GM03348 (cell line): ENCODE measurements at places on chromosomes 2 and 18.

DNA sequence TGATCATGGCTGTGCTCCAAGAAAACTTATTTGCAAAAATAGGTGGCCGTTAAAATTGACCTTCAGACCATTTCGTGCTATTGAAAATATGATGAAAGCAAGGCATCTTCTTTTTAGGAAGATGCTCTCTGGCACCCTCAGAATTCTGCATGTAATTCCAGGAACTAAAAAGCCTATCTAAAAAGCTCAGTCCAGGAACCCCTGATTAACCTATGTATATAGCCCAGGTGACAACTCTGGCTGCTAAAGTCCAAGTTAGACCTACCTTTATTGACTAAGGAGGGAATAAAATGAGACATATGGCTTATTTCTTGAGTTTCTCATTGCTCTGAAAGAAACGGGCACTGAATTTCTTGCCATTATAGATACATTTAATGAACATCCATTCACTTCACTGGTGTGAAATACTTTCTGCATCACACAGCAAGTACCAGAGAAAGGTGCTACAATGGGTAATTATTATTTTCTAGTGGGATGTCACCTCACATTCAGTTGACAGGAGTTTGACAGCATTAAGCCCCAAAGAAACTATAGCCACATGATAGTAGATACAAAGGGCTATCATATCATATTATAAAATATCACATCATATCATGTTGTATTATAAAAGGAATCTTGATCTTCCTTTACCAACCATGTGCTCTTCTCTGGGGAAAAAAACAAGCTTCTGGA, 83.8 kb downstream of the EPHA4 start:
- no peak for DNase-seq

DNA sequence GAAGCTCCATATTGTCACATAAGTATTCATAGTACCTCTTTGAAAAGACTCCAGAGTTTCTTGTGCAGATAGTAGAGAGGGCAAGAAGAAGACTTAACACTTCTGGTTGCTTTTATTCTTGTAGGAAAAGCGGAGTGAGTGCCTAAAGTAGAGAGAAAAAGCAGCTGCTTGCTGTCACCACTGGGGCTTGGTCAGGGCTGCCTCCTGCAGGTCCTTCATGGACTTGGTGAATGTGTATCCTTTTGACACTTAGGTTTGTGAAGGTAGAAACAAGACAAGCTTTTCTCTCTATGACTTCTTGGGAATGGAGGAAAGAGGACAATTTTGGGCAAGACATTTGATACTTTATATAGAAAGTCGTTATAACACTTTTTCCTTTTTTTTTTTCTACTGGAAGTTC, 312.8 kb upstream of the FANCL start:
- DNase-seq: peak; percentile 4

DNA sequence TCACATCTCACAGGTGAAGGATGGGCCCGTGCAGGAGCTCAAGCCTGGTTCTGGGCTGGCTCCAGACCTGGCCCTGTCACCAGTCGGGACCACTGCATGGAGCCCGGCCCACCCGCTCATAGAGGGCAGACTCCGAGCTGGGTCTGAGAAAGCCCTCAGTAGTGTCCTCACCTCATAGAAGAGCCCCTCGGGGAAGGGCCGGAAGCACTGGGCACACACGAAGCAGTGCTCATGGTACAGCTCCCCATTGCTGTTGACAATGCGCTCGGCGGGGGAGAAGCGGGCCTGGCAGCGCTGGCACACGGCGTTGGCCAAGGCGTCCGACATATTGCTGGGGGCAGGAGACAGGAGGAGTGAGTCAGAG, 11.3 kb downstream of the GPR17 start:
- no peak for DNase-seq

- DNase-seq: no peak
Measured at GRCh38 chr2:54271843-54272627, 16.0 kb upstream of the TSPYL6 start.

DNA sequence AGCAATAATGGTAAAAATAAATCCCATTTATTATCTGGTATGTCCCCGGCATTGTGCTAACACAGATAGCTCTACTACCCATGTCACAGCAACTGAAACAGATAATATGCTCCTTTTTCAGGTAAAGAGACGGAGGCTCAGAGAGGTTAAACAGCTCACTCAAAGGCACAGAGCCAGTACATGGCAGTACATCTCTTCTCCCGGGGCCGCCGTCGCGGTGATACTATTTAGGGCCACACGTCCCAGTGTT, 693 bp upstream of the PDK1 start:
- no peak for DNase-seq

DNA sequence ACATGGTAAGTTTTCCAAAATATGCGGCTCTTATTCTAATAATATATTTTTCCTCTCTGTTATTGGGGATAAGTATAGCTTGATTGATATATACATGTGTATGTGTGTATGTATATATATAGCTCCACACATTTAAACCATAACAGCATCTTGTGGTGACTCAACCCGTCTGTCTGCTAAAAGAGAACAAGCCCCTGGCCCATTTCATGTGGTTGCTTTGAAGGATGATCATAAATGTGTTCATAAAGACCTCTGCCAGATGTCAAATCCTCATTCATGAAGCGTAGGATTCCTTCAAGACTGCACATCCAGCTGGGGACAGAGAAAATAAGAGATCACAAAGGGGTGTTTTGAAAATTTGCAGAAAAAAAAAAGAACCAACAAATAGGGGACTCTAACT, 79.3 kb downstream of the RHOB start:
- no peak for DNase-seq

DNA sequence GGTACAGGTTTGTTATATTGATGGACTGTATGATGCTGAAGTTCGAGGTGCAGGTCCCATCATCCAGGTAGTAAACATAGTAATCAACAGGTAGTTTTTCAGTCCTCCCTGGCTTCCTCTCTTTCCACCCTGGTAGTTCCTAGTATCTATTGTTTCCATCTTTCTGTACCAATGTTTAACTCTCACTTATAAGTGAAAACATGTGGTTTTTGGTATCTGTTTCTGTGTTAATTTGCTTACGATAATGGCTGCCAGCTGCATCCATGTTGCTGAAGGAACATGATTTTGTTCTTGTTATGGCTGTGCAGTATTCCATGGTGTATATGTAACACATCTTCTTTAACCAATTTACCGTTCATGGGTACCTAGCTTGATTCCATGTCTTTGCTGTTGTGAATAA, 69.6 kb upstream of the LRRTM1 start:
- DNase-seq: no peak

GRCh38 chr2:150485871-150486538, 1.5 kb downstream of the RND3 start:
- DNase-seq: peak; percentile 79

- no peak for DNase-seq
Measured at GRCh38 chr2:120245520-120246332, 6.9 kb upstream of the RALB start.

DNA sequence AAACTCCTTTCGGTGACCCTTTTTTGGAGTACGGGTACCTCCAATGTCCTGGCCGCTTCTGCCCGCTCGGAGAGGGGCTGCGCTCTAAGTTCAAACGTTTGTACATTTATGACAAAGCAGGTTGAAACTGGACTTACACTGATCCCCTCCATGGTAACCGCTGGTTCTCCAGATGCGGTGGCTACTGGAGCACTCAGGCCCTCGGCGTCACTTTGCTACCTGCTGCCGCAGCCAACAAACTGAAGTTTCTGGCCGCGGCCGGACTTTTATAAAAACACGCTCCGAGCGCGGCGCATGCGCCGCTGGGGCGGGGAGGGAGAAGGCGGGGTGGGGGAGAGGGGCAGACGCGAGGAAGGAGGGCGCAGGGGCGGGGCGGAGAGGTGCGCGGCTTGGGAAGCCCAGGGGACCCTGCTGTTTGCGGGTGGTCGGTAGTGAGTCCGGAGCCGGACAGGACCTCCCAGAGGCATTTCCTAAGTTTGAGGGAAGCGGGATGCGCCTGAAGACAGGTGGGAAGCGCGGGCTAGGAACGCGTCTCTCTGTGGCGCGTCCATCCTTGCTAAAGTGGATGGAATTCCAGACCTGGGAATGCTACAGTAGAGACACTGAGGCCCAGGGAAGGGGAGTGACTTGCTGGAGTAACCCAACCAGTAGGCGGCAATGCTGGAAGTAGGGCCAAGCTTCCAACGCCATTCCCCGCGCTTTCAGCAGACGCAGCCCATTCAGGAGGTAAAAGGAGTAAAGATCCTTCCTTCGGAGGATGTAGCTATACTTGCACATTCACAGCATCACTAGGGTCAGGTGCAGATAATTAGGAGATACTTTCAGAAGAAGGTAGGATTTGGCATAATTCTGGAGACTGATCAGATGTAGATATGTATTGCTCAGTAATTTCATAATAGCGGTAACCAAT, at the start of gene CXCR4:
Gene CXCR4, minus strand, starts transcription at position 241 of the 910 bp plus-strand sequence. Its CDS starts 89 bp downstream, at position 152.
- peak; percentile 53 for DNase-seq

DNA sequence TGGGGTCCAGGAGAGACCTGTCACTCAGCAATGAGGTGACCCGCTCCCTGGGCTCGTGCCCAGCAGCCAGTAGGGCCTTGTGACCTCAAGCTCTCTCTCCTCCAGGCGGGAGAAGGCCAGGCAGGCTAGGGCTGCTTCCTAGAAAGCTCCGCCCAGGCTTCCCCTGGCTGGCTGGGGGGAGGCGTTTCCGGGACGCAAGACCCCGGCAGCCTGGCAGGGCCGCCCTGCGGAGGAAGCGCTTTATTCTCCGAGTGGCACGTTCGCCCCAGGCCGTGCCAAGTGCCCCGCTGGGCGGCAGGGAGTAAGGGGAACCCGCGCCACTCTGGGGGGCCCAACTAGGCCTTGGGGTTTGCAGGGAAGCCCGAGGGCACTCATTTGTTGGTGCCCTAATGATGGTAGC, 21.2 kb upstream of the EPAS1 start:
- no peak for DNase-seq

DNA sequence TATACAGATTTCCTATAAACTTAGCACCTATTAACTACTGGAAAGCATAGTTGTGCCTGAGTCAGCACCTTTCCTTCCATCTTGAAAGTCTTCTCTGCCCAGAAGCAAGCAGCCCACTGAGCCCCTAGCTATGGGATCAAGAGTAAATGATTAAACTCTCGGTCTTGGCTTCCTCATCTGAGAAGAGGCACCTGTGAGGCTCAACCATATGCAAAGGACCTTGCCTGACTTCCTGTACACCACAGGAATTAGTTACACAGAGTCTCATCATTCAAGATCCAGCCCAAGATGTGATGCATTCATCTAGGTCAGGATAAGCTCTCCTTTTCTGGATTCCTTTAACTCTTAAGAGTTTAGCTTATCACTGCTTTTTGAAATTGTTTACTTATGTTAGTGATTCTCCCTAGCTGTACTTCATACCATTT, 96.0 kb downstream of the CDH2 start:
- DNase-seq: no peak

DNA sequence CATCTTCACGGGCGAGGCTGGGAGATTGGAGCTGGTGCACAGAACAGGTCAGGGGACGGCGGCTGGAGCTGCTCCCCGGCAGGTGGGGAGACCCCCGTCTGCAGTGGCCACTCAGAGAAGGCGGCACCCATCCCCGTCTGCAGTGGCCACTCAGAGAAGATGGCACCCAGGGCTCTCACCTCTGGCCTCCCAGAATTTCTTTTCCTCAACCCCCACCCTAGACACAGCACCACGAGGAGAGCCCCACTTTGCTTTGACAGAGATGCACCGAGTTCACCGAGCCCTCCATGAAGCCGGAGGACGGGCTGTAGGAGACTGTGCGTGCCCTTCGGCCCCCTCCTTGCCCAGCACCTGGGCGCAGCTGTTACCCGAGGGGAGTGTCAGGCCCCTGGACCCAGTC, 201.6 kb upstream of the SALL3 start:
- DNase-seq: no peak

DNA sequence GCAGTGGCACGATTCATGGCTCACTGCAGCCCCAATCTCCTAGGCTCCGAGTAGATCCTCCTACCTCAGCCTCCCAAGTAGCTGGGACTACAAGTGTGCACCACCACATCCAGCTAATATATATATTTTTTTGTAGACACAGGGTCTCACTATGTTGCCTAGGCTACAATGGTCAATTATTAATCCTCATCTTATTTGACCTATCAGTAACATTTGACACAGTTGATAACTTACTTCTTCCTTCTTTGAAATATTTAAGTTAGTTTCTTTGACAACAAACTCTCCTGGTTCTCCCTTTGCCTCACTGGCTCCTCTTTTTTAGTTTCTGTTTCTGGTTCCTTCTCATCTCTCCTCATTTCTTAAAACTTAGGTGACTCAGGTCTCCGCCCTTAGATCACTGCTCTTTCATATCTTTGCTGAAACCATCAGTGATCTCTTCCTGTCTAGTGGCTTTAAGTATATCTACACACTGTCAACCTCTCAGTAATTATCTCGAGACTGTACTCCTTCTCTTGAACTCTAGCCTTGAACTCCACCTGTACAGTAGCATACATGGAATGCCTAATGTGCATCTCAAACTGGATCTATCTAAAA, 11.5 kb downstream of the PGAP1 start:
- no peak for DNase-seq

DNA sequence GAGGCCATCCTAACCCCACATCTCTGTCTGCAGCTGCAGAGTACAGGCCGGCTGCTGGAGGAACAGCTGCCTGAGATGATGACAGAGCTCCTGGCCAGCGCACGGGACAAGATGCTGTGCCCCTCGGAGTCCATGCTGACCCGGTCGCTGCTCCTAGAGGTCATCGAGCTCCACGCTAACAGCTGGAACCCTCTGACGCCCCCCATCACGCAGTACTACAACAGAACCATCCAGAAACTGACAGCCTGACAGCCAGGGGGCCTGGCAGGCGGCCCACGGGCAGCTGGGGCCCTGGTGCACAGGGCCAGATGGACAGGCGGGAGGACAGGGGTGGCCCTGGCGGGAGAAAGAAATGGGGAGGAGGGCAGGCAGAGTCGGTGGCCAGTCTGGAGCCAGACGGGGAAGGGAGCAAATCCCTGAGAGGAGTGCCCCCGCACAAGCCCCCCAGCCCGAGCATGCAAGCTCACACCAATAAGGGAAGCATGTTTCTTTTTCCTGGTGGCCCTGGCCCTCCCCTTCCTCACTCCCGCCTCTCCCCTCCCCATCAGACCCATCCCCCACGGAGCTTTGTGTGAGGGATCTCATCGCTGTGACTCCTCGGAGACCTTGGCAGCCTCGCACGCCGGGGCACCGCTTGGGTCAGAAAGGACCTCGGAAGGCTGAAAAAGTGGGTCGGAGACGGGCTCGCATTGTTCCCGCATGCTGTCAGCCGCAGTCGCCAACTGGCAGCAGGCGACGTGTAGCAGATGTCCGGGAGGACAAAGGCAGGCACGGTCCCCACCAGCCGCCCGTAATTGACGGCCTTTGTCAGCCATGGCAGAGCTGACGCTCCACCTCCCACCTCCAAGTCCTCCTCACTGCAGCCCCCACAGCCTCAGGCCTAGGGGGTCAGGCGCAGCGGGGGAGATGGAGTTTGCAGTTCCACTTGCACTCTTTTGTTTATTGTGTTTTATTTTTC, 91.2 kb downstream of the SMAD7 start:
- DNase-seq: no peak

GRCh38 chr18:12843420-12844350, 40.4 kb downstream of the PTPN2 start:
- no peak for DNase-seq

GRCh38 chr2:165825041-165825440, 31.0 kb upstream of the GALNT3 start:
- no peak for DNase-seq
